ENCODE measurements at places on chromosomes 5 and 9.

DNA sequence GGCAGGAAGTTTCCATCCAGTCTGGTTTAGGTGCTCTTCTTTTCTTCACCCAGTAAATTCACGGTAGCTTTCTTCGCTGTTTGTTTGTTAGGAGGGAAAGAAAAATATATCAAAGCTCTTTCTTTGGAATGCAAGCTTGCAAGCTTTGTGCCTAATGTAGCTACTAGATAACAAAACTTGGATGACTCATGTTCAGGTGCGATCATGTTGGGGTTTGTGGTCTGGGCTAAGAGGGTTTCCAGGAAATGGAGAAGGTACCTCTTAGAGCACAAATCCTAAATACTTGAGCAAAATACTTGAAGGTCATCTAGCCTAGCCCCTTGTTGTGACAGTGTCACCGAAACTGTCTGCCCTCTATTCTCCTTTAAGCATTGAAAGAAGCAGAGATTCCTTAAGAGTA, 17.7 kb downstream of the SRP19 start:
- DNase-seq = no peak

DNA sequence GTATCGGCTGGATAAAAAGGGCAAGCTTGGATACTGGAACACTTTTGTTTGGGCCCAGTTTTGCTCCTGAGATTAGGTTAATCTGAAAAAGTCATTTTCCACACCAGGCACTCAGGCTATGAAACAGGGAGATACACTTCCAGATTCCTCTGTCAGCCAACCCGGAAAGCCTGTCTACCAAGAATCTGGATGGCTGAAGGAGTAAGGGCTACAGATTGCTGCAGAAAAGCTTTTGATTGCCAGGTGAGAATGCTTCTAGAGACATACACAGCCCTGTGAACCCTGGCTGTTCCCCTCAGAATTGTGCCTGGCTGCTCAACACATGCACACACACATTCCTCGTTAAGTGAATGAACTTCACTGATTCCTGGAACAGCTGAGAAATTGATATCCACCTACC, 114.4 kb downstream of the PSD2 start:
- DNase-seq = no peak

DNA sequence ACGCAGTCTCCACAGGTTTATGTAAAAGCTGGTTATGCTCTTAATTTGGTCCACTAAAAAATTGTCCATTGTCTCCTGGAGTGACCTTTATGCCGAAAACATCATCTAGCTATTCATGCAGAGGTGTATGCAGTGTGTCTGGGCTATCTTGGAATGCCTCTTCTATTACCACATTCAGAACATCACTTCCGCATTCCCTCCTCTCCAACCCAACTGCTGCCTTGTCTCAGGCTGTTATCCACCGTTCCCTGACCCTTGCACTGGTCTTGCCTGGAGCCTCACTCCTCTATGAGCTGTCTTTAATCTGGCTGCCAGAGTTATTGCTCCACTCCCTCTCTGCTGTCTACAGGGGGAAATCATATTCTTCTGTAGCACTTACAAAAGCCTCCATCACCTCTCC, 214.1 kb upstream of the ANKRD55 start:
- no peak for DNase-seq

DNA sequence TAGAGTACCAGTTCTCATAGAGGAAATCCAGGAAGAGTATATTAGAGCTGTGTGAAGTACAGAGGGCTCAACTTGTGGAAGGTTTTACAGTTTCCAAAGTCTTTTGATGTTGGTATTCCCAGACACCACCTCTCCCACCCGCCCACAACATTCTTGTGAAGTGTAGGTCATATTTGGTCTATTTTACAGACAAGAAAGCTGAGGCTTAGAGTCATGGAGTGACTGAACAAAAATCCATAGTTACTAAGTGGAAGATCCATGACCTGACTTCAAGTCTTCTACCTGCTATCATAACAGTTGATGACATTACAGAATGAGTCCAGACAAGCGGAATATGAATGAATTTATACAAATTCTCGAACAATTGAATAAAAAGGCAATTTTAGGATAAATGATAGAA, 187.1 kb upstream of the RPS23 start:
- no peak for DNase-seq

DNA sequence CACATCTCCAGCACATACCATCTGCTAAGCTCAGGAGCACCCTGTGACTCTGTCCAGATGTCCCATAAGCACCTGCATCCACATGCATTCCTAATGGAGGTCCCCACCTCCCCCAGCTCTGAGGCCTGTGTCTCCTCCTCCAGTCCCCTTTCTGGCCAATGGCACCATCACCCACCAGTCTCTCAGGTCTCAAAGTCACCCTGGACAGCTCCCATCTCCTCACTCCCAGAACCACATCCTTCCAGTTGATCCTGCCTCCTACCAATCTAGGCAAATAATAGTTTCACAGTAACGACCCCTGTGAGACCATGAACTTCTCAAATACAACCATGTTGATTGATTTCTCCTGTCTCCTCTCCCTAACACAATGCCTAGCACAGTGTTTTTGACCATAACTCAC, 40.1 kb downstream of the GGTA1 start:
- no peak for DNase-seq

DNA sequence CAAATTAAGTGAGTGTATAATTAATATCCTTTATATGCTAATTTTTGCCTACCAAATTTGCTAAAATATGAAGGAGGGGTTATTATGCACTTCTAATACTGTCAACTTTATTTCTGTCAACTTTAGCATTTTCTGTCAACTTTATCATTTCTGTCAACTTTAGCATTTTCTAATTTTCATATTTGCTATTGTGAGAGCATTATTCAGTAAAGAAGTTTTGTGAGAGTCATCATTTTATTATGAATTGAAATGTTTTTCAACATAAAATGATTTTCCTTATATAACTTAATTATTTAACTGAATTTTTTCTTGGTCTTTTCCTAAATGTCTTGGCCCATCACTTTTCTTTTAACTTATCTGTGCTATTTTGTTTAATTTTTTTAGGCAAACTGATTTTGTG, 58.2 kb downstream of the FBXO4 start:
- no peak for DNase-seq

- DNase-seq = peak; percentile 43
Observed at GRCh38 chr5:93677359-93677891, 64.0 kb downstream of the POU5F2 start.

DNA sequence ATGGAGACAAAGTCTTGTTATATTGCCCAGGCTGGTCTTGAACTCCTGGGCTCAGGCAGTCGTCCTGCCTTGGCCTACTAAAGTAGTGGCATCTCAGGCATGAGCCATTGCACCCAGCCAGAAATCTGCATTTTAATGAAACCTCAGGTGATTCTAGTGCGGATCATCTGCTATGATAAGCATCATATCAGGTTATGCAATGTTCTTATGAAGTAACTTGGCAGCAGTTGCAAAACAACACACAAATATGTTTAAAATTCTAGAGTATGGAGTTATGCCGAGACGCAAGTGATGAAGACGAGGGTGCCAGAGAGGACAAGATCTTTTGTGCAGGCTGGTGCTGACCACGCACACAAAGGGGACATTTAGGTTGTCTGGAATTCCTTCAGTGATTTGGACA, 153.2 kb upstream of the MEF2C start:
- no peak for DNase-seq

GRCh38 chr5:101142102-101142501, 239.0 kb upstream of the ST8SIA4 start:
- DNase-seq = no peak

DNA sequence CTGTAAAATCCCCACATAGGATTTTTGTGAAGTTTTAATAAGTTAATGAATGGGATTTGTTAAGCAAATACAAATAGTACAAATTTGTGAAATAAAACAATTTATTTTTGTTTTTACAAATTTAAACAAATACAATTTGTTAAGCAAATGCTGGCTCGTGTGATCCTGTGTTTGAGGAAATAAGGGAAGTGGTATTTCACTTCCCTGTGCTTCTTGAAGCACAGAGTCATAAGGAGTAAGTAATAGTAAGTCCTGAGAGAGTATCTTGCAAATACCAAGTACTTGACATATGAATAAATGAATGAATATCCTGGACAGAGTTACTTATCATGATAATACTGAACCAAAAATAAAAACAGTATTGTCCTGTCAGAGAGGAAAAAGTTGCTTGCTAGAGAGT, 9.1 kb downstream of the SMIM3 start:
- DNase-seq = no peak

GRCh38 chr9:98362624-98363252, 107.3 kb upstream of the TBC1D2 start:
- DNase-seq = no peak

DNA sequence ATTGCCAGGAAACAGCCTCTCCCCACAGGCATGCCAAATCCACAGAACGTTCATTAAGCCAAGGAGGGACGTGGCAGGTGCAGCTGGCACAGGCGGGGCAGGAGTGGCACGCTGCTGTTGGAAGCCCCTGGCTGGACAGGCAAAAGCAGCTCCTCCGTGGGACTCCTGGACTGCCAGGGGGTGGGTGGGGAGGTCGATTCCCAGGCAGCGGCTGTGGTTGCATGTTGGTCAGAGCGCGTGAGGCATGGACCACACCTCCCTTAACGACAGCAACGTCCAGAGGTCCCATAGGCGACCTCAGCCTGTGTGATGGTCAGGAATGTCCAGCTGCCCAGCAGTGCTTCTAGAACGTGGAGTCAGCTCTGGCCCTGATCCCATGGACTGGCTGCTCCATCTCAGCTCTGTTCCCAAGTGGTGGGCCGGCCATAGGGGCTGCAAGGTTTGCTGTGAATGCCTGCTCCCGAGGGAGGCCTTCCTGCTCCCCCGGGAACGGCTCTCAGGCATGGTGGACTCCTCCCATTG, 6.9 kb downstream of the SLC6A19 start:
- DNase-seq = no peak

DNA sequence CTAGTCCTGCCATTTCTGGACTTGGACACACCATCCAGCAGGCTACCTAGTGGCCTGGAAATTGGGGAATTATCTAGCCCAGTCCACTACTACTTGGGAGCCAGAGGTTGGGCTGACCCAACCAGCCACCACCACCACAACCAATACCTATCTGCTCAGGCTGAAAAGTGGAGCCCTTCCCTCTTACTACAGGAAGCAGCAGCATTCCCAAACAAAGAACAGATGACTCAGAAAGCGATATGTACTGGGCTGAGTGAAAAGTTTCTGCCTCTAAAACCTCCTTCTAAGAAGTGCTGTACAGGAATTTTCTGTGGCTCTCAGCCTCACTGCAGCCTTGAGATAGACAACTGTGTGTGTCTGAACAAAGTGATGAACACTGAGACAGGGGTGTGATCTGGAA, 279.4 kb downstream of the CDH10 start:
- no peak for DNase-seq

DNA sequence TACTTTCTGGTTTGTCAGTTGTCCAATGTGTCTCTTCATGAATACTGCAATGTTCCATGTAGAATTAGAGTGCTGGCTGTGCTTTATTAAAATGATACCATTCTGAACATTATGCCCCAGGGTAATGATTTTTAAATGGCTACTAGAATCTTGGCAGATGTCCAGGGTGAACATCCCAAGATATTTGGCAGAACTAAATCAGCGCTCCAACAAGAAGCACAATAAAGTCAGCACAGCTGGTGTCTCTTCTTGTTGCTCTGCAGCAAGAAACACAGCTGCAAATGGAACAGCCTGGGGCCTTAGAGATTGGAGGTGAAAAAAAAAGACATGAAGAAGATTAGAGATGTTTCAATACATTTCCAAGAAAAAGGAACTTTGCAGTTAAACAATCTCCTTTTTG, 248.3 kb downstream of the CDH18 start:
- DNase-seq = no peak

DNA sequence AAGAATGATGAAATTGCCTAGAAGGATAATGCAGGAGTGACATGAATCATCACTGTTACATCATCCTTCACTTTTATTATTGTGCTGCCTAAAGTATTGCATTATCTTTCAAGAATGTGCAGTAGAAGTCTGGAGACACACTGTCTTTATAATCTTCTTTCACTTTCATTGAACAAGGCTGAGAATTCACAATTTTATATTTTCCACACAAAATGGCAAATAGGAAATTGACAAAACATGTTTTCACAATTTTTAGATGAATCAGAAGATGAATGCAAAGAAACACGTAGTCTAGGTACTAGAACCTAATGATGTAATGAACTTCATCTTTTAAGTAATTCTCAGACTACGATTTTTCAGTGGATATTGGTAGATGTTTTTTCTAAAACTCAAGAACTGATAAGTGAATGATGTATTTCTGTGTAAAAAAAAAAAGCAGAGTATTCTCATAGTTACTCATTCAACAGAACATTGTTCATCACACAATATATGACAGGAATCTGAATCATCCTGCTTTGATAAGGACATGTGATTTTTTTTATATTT, 131.5 kb upstream of the GRHPR start:
- DNase-seq = no peak

- DNase-seq = no peak
Observed at GRCh38 chr5:127375124-127375523, 84.5 kb downstream of the MEGF10 start.

DNA sequence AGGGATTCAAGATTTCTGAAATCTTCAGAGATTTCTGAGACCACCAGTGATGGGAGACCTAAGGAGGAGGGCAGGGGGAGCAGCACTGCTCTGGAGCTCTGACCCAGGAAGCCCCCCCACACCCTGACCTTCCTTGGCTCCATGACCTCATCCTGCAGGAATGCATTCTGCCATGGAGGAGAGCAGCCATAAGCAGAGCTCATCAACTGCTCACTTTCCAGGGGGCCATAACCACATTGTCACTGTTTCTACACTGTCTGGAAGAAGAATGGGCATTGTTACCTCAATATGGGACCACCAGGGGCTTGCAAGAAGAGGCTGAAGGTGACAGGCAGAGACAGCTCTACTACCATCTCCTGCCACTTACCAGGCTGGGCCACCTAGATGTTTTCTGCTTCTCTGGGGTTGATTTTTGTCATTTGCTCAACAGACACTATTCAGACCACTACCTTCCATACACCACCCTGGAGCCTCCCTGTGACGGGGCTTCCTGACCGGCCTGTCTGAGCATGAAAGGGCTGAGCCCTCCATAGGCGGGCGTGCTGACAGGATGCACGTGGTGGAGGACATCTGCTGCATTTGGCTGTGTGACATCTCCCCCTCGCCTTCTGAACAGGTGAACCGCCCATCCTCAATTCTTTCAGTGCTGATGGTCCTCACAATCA, 2.3 kb upstream of the TSC1 start:
- no peak for DNase-seq

DNA sequence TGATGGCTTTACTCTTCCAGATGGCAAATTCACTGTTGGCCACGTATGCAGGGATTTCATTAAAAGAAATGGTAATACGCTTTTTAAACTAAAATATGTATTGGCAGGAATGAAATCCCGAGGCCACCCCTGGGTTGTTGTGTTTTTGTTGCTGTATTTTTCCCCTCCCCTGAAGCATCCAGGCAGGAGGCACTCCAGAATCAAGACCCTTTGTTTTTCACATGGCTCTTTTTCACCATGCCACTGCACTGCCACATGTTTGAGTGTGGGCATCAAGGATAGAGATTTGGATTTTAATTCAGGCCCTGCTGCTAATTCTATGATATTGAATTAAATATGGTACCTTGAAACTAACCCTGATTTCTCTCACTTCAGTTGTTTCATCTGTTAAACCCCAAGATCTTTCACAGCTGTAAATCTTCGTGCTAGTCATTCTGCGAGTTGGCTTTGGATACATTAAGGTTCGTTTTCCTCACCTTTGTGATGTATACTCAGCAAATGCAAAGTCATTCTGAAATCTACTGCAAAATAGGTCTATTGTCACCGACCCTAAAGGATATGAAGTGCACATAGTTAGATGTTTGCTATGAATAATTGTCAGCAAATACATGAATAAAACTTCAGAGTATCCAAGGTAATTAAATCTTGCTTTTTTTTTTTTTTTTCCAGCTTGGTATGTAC, 533.4 kb downstream of the PTPRD start:
- DNase-seq = no peak

Data from HuH-7 (cell line).